ENCODE measurements at places on chromosomes 7 and 10. TPM values are rescaled to one million over a fixed set of nuclear protein-coding genes. Genes with fewer than 3 reads are reported as not detected.

Gene IMPDH1
- 36.9 TPM for total RNA-seq

Gene RAMP3
- not detected for total RNA-seq

Gene MACC1
- total RNA-seq: 0.18 TPM

- DNase-seq: no peak
- peak overlapping the region; percentile 99 for H3K4me3 ChIP-seq
- peaks cover 7% of the 10 kb centered on the region for H3K27me3 ChIP-seq
- peak overlapping the region; percentile 95 for H3K27ac ChIP-seq
- peaks cover 84% of the 10 kb centered on the region for H3K4me1 ChIP-seq
Measured at GRCh38 chr10:8057636-8058273, 3.3 kb downstream of the GATA3 start.

- peak overlapping the region; percentile 34 for H3K27ac ChIP-seq
- H3K36me3 ChIP-seq: no peaks in the 10 kb centered on the region
- peaks cover 26% of the 10 kb centered on the region for H3K27me3 ChIP-seq
- peak overlapping the region; percentile 85 for H3K4me3 ChIP-seq
- peak; percentile 76 for DNase-seq
Measured at GRCh38 chr10:102231357-102232318, 5.5 kb downstream of the ELOVL3 start.

GRCh38 chr10:86545101-86545500, 23.5 kb upstream of the WAPL start:
- no peaks in the 10 kb centered on the region for H3K36me3 ChIP-seq
- H3K27me3 ChIP-seq: no peaks in the 10 kb centered on the region
- no peak for DNase-seq
- H3K4me1 ChIP-seq: peaks cover 1% of the 10 kb centered on the region
- no peak overlapping the region for H3K4me3 ChIP-seq
- H3K27ac ChIP-seq: no peak overlapping the region

GRCh38 chr10:102850025-102850518, 4.0 kb upstream of the BORCS7 start:
- H3K4me1 ChIP-seq: peaks cover 7% of the 10 kb centered on the region
- H3K4me3 ChIP-seq: no peak overlapping the region
- H3K36me3 ChIP-seq: no peaks in the 10 kb centered on the region
- DNase-seq: no peak
- no peak overlapping the region for H3K27ac ChIP-seq

DNA sequence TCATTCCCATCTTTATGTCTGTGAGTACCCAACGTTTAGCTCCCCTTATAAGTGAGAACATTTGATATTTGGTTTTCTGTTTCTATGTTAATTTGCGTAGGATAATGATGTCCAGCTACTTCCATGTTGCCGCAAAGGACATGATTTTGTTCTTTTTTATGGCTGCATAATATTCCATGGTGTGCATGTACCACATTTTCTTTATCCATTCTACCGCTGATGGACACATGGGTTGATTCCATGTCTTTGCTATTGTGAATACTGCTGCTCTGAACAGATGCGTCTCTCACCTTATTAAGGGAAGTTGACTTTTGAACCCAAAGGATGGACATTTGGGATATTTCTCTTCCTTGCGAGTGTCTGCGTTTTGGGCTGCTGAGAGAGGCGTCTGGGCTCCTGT, 50.2 kb downstream of the GTF2IRD1 start:
- H3K4me3 ChIP-seq: no peak overlapping the region
- no peaks in the 10 kb centered on the region for H3K27me3 ChIP-seq
- DNase-seq: no peak
- H3K36me3 ChIP-seq: no peaks in the 10 kb centered on the region

DNA sequence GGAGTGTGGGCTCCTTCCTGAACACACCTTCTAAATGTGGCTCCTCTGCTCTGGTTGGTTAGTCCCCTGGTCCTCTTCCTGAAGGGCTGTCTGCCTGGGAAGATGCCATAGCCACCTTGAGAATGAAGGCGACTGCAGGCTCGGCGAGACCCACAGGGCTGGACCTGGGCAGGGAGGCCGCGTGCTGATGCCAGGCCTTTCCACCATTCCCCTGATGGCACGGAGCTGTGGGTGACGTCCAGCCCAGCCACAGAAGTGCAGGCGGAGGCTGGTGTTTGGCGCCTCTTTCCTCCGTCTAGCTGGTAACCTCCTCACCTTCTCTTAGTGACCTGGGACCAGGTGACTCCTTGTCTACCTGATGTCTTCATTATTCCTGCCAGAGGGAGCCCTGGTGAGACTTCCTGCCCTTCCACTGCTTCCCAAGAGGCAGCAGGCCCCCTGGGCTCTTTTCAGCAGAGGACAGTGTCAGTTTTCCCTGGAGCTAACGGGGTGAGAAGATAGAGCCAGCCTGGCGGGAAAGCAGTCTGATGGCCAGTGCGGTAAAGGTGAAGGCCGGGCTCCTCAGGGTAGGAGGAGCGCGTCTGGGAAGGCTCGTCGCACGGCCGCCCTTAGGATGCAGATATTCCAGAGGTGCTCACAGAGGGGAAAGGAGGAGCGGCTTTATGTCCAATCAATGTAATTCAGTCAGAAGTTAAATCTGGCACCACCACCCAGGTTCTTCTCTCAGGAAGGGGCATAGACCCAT, 34.9 kb downstream of the GBX1 start:
- H3K27me3 ChIP-seq: peaks cover 1% of the 10 kb centered on the region
- DNase-seq: no peak
- H3K27ac ChIP-seq: no peak overlapping the region
- no peak overlapping the region for H3K4me3 ChIP-seq
- H3K36me3 ChIP-seq: no peaks in the 10 kb centered on the region

DNA sequence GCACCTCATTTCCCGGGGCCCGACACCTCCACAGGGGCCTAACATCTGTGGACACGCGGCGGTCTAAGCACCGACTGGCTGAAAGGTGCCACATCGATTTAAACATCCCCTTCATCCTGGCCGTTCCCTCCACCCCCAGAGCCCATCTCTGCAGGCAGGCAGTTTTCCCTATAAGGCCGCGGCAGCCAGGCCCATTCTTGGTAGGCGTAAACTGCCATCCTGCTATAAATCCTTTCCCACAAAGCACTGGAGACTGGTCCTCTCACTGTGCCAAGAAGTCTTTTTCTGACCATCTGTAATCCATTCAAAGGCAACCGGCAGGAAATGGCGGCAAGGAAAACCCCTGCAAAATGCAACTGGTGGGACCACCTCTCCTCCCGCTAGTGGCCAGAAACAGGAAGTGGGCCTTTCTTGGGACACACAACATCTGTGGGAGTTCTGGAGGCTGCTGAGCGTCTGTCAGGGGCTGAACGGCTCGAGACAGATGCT, 22.4 kb downstream of the ATXN7L1 start:
- no peak overlapping the region for H3K4me3 ChIP-seq
- no peak for DNase-seq
- peaks cover 64% of the 10 kb centered on the region for H3K4me1 ChIP-seq
- no peak overlapping the region for H3K27ac ChIP-seq
- no peaks in the 10 kb centered on the region for H3K36me3 ChIP-seq

GRCh38 chr10:57692255-57692980, 575.3 kb downstream of the IPMK start:
- H3K4me1 ChIP-seq: no peaks in the 10 kb centered on the region
- no peak for DNase-seq
- H3K4me3 ChIP-seq: no peak overlapping the region
- no peaks in the 10 kb centered on the region for H3K36me3 ChIP-seq
- H3K27ac ChIP-seq: no peak overlapping the region

DNA sequence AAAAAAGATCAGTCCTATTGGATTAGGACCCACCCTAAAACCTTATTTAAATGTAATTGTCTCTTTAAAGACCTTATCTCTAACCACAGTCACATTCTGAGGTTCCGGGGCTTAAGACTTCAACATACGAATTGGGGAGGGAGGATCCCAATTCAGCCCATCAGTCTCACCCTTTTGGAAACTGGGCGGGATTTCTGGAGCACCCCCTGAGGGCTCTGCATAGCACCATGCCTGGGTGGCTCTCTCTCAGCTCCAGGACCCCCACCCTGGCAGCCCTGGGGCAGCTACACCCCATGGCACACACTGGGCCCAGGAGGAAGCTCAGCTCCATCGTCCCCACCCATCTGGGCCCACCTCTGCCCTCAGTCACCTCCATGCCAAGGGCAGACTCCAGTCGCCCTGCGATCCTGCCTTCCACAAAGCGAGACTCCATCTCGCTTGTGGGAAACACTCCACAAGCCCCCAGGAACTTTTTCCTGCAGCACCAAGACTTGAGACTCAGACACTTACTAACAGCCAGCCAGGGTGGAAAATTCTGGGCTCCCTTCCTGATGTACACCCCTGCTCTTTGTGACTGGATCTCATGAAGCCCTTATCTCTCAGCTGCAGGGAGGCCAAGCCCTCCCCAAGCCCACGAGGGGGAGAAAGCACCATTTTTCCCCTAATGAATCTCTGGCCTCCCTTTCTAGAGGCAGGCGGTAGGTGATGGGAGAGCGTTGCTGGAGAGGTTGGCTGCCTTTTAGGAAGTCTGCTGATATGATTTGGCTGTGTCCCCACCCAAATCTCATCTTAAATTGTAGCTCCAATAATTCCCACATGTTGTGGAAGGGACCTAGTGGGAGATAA, 90.8 kb upstream of the KDM7A start:
- DNase-seq: no peak
- peak overlapping the region; percentile 84 for H3K27ac ChIP-seq
- no peaks in the 10 kb centered on the region for H3K27me3 ChIP-seq

DNA sequence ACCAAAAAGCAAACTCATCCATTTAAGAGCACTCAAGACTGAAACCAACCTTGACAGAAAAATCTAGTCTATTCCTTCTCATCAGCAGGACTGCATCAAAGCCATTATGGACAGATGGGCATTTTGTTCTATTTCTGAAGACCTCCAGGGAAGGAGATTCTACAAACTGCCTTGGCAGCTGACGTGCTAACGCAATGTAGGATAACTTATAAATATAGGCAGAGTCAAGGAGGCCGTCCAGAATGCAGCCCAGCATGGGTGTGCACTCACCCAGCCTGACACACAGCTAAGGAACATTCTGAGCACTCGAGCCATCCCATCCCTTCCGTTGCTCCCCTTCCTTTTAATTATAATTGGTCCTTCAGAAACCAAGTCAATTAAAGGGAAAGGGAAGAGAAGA, 25.3 kb upstream of the NEBL start:
- H3K27me3 ChIP-seq: no peaks in the 10 kb centered on the region
- H3K4me1 ChIP-seq: no peaks in the 10 kb centered on the region
- H3K36me3 ChIP-seq: no peaks in the 10 kb centered on the region
- no peak for DNase-seq
- no peak overlapping the region for H3K27ac ChIP-seq

Data from naive thymus-derived CD8-positive, alpha-beta T cell (primary cell).